ENCODE measurements at places on chromosomes 4 and X. TPM values are rescaled to one million over a fixed set of nuclear protein-coding genes. Genes with fewer than 3 reads are reported as not detected.

The TMPRSS11B gene
- total RNA-seq: not detected

The FAM9C gene
- 0.19 TPM for total RNA-seq

The SMIM10 gene
- not detected for total RNA-seq

The USP17L10 gene
- total RNA-seq: not detected

The IQSEC2 gene
- total RNA-seq: 0.46 TPM

The TAF7L gene
- total RNA-seq: not detected

The FHIP1A gene
- 2.6 TPM for total RNA-seq

The STATH gene
- total RNA-seq: not detected

The FAT1 gene
- total RNA-seq: not detected

The S100P gene
- total RNA-seq: not detected

The COL4A6 gene
- not detected for total RNA-seq

The PAGE1 gene
- not detected for total RNA-seq

The DUX4 gene
- total RNA-seq: not detected

The CXCL3 gene
- total RNA-seq: not detected

The WFS1 gene
- total RNA-seq: 2.8 TPM

The NRK gene
- total RNA-seq: not detected

The IRAK1 gene
- total RNA-seq: 61.6 TPM

The VEGFD gene
- total RNA-seq: not detected

The SPANXA2 gene
- total RNA-seq: not detected

The NMU gene
- total RNA-seq: not detected

The KLHL13 gene
- 0.89 TPM for total RNA-seq

The MRPL1 gene
- total RNA-seq: 17.8 TPM

The IQCM gene
- not detected for total RNA-seq

The GDPD2 gene
- not detected for total RNA-seq

The WDR17 gene
- 0.84 TPM for total RNA-seq

The FGF13 gene
- not detected for total RNA-seq

The CABS1 gene
- not detected for total RNA-seq

The CLDN34 gene
- total RNA-seq: not detected

The SLITRK4 gene
- total RNA-seq: 2.6 TPM

The HSFX1 gene
- 2.8 TPM for total RNA-seq

The UNC5C gene
- not detected for total RNA-seq

The REPS2 gene
- 1.1 TPM for total RNA-seq

The ENPP6 gene
- total RNA-seq: not detected

The STPG2 gene
- total RNA-seq: 0.47 TPM

The SOWAHB gene
- total RNA-seq: not detected

The PDHA2 gene
- not detected for total RNA-seq

The XG gene
- 0.43 TPM for total RNA-seq

The CT45A3 gene
- total RNA-seq: not detected

The F8A3 gene
- total RNA-seq: 0.38 TPM

The LRCH2 gene
- total RNA-seq: not detected

The MAGEC2 gene
- total RNA-seq: not detected

Measured in naive thymus-derived CD4-positive, alpha-beta T cell (primary cell).